Effector CD8-positive, alpha-beta T cell (primary cell): ENCODE measurements at places on chromosomes 5 and 9.

- DNase-seq: no peak
These were observed 37.3 kb upstream of the TENT4A start for GRCh38 chr5:6675784-6676491.

DNA sequence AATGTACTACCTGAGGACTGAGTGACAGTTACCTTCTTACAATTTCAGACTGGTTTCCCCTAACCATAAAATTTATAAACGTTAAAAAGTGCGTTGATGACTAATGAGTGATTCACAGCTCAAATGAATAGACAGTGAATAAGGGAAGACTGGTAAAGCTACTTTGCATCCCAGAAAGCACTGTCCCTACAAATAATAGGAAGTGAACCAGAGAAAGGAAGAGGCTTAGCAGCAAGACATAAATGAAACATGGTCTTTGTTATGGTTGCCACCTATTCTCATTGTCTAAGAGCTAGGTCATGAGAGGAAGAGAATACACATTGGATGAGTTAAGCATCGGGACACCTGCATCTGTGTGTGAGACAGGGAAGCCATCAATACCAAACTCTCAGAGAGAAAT is 849.2 kb downstream of the TAF11L14 start:
- DNase-seq: no peak

- no peak for DNase-seq
These were observed 115.4 kb upstream of the NTRK2 start for GRCh38 chr9:84554069-84554664.

- no peak for DNase-seq
These were observed 20.0 kb downstream of the PIP5K1B start for GRCh38 chr9:68725070-68725469.

DNA sequence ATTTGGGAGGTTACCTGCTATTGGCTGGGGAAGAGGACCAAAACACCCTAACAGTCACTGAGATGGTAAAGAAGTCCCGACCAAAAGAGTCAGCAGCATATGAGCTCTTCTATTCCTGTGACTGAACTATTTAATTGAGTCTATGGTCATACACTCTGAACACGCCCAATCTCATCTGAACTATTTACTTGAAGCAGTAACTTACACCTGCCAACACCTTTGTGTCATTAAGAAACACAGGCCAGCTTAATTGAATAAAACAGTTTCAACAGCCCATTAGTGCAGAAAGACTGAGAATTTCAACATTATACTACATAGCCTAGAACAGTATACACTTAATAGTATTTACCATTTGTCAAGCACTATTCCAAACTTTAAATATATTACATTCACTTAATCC is 47.8 kb downstream of the NR6A1 start:
- no peak for DNase-seq

DNA sequence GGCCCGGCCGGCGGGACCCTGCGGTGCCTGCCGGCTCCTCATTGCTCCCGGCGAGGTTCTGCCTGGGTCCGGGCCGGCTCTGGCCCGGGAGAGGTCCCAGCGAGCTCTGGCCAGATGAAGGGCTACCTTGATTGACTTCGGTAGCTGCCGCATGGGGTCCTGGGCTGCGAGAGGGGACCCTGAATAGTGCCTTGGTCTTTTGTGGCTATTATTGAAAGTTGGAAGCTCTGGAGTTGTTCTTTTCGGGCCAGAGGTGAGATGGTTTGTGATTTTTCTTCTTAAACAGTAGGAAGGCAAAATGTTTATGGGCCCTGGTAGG is 635 bp downstream of the NAA35 start:
- DNase-seq: no peak

DNA sequence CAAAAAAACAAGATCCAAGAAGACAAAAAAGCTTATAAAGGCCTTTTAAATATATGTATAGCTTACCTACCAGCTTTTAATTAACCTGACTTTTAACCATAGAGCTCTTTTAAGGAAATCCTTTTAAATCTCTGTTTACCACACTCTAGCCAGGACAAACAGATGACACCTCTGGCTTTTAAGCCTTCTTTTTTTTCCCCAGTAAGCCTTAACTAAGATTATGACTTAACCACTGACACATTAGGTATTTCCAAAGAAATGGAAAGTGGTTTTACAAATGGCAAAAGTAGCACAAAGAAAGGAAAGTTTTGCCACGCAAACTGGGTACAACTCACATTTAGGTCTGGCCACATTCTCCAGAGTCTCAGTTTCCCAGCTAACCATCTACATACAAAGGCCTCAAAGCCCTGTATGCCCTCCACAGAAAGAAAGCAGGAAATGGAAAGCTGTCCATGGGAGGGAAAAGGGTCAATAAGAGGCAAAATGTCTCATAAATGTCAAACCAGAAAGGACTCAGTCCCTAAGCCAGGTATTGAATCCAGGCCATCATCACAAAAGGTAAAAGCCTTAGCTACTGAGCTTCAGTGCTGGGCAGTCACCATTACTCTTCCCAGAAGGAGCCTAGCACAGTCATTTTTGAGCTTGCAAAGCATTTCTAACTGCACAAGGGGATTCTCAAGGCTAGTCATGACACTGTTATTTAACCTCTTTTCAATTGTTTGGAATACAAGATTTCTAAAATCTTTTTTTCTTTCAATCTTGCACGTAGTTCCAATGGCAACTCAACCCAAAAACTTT is 19.7 kb downstream of the TMEM161B start:
- no peak for DNase-seq

DNA sequence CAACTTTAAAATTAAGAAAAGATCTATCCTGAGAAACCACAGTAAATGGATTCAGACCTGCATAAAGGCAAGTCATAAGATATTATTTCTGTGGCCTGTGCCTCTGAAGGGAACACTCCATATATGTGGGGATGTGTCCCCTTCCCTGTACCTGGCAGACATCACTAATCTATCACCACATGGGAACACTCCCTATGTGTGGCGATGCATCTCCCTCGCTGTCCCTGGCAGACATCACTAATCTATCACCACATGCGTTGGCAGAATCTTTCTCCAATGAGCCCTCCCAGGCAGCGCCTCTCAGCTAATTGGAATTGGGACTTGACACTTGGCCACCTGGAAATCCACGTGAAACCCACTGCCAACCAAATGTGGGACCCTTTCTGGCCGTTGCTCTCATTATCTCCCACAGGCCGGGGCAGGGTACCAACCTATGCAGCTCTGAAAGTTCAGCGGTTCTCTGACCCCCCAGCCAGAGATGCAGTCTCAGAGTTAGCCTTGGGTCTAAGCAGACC is 25.2 kb upstream of the ASS1 start:
- no peak for DNase-seq

- no peak for DNase-seq
These were observed 186.6 kb upstream of the PANK3 start for GRCh38 chr5:168765551-168766425.

- no peak for DNase-seq
These were observed 5.2 kb upstream of the NKD2 start for GRCh38 chr5:1003296-1003937.

GRCh38 chr5:43497311-43498104 is 13.8 kb upstream of the TMEM267 start:
- no peak for DNase-seq

DNA sequence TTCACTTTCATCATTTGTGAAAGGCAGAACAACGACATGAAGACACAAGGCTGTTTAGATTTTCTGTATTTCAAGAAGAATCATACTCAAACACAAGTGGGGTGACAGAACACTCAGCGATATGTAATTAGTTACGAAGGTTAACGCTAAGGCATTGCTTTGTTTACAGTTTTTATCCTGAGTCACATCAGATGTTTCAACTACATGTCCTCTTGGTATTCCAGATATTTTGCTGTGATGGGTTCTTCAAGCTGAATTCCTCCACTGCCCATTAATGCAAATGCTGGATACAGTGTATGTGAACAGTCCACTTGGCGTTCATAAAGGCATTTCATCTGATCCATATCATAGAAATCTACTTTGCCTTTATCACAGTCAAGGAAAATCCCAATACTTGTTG is 43.4 kb downstream of the TRIM36 start:
- no peak for DNase-seq

DNA sequence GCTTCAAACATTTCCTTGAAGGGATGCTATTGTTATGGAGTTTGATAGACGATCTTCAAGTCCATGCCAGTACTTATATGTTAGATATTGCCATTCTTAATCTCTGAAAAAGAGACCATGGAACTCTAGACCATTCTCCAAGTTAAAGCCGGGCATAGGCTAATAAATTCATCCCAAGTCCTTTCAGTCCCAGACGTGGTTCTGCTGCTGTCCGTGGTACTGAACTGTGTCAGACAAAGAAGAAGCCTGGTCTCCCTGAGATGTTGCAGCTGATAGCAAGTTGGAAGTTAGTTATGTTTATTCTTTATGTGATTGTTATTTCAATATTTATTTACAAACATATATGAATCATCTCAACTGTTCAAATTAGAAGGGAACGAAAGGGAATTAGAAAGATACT is 158.7 kb downstream of the NMUR2 start:
- DNase-seq: no peak

DNA sequence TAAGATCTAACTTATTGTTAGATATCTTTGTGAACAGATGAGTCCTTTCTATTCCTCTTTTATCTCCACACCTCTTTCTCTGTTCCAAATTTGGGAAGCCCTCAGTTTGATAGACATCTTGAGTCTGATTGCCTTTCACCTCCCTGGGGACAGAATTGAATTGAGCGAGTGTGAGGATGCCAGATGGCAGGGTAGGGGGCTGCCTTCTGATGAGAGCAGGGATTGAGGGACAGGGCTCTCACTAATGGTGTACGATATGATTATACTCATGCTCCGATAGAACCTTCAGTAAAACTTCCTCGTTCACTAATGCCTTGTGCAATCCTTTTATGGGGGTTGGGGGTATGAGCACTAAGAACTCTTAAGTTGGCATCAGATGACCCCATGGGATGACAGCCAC is 172.1 kb upstream of the DAP start:
- no peak for DNase-seq

GRCh38 chr5:8913522-8913921 is 632.4 kb downstream of the SEMA5A start:
- no peak for DNase-seq

DNA sequence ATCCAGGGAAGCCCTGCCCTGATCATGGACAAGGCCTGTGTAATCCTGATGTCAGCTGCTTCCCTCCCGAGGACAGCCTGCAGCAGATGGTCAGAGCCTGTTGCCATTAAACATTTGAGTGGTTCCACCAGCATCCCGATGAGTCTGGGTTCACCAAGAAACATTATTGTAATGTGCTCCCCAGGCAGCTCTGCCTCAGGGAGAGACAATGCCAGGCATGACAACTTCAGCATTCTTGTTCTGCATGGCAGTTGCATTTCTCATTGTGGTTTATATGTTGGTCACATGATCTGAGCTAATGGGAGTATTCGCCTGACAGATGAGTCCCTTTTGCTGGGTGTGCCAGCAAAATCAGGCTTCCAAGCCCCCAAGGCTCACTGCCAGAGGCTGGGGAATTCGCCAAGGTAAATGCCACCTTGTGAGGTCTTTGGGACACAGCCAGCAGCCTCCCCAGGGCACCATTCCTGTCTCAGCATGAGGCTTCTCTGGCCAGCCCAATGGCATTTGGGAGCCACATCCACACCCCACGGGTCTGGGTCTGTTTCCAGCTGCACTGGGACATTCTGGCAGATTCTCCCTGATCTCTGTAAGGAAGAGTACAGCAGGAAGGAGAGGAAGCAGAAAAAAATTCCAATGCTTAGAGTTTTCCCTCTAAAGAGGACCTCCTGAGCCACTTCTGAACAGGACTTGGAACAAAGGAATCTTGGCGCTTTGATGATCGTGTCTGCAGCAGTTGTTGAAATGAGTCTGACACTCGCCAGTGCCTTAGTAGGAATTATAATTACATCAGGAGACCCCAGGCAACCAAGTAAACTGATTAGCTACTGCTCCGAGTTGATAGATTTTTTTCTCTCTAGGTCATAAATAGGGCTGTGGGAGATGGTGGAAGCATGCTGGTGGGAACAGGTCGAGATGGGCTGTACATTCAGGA is 18.7 kb downstream of the KCNIP1 start:
- DNase-seq: no peak

- no peak for DNase-seq
These were observed 607 bp downstream of the UQCRQ start for GRCh38 chr5:132867046-132867451.

DNA sequence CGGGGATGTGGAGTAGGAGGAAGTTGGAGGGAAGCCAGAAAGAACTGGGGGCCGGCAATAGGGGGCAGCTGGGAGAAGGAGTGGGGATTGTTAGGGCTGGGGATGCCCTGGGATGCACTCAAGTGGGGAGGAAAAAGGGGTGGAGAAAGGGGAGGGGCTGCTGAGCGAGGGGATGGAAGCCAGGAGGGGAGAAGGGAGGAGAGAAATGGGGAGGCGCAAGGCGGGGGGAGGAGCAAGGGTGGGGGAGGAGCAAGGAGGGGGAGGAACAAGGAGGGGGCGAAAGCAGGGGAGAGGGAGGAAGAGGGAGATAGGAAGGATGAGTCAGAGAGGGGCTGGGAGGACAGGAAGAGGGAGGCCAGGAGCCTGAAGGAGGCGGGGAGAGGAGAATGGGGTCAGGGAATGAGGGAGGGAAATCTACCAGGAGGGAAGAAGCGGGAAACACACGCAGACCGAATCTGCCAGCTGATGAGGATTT is 1.6 kb downstream of the IRX4 start:
- no peak for DNase-seq

DNA sequence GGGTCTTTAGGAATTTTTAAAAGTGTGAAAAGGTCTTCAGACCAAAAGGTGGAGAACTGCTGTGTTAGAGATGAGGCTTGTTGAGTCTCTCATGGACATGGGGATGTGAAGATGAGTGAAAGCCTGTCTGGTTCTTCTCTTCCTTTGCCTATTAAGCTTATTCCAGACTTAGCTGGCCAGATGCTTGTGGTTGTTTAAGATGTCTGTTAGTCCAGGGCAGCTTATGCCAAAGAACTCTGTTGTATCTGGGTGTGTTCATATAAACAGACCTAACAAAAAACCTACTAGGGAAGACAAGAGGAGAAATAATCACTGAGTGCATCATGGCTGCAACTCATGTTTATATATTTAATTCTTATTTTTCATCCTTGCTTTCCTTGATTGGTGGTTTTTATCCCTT is 57.5 kb upstream of the NCS1 start:
- no peak for DNase-seq

GRCh38 chr5:136199408-136199807 is 6.4 kb upstream of the SMIM32 start:
- DNase-seq: no peak

DNA sequence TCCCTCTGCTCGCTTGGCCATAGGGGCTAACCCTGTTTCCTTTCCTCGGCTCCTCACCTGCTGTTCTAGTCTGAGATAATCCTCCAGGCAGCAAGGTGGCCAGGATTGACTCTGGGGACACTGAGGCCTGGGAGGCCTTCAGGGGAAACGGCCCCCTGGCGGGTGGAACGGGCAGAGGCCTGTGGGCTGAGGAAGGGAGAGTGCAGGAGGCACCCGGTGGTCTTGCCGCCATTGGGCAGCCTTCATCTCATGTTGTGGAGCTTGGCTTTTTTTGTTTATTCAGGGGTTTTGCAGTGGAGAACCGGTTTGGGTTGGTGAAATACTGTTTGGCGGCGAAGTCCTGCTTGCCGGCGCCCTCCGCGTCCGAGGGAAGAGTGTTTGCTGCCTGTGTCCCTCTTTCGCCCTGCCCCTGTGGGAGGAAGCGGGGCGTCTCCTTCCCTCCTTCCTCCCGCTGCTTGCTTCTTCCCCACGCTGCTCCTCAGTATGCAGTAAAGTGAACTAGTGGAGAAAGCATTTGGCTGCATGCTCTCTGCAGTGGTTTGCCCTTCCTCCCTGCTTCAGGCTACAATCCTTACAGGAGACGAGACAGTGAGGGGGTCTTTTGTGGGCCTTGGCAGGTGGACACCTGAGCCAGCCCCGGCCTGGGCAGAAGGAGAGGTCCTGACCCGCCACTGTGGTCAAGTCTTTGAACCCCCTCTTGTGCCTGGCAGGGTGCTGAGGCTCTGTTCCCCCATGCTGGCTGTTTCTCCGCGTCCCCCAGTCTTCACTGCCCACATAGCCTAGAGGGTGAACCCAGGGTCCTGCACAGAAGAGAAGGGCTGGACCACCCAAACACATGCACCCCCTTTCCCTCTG is 30.8 kb upstream of the PRDM12 start:
- DNase-seq: no peak
